ENCODE measurements at places on chromosomes 5 and 9.
A peak's percentile ranks its signal among the peaks of the same experiment; 100 is the strongest.

GRCh38 chr9:78707080-78707479 lies 410.2 kb downstream of the PSAT1 start:
- no peak for DNase-seq

GRCh38 chr9:77877976-77878375 lies 153.6 kb downstream of the GNAQ start:
- no peak for DNase-seq

DNA sequence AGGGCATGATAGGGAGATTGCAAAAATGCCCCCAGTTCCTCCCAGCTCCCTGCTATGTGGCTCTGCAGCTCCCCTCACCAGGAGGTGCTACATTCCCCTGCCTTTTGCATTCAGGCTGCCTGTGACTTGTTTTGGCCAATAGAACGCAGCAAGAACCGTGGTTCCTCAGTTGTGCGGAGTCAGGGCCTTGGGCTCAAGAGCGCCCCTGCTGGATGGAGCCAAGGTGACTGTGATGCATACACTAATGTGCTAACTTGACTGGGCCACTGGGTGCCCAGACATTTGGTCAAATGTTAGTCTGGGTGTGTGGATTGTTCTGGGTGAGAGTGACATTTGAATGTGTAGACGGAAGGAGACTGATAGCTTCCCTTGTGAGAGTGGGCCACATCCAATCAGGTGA lies 123.3 kb upstream of the MVB12B start:
- DNase-seq, result no peak

DNA sequence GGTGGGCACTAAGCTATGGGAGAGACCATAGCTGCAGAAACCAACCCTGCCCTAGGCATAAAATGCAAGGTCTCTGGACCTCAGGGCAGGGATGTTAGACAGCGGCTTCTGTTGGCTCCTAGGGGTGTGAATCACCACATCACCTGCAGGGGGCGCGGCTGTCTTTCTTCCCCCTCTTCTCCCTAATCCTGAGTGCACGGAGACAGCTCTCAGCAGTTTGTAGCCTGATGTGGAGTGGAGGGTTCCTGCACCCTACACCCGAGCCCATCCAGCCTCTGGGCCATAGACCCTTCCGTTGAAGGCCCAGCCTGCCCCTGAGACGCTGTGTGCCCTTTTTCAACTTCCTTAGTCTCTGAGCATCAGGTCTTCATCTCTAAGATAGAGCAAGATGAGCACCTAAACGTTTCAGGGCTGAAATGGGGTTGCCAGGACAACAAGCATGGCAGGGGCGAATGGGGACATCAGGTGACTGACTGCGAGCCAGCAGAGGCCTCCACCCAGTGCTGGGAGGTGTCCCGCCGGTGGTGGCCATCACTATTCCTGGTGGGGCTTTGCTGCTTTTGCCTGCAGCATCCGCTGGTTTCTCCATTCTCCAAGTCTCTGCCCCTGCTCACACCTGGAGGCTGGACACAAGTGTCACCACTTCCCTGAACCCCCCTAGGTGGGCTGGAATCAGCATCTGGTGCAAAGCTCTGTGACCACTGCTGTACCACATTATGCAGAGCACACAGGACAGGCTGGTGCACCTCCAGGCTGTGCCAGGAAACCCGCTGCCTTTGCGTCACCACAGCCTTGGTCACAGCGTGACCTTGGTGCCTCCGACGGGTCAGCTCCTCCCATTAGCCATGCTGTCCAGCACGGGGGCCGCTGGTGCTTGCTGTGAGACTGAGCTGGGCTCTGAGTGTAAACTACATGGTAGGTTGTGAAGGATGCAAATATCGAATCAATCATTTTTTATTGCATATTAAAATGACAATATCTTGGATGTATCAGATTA lies 2.5 kb upstream of the SEC16A start:
- peak; percentile 68 for DNase-seq

GRCh38 chr5:137584262-137584661 lies 85.1 kb upstream of the SPOCK1 start:
- no peak for DNase-seq

DNA sequence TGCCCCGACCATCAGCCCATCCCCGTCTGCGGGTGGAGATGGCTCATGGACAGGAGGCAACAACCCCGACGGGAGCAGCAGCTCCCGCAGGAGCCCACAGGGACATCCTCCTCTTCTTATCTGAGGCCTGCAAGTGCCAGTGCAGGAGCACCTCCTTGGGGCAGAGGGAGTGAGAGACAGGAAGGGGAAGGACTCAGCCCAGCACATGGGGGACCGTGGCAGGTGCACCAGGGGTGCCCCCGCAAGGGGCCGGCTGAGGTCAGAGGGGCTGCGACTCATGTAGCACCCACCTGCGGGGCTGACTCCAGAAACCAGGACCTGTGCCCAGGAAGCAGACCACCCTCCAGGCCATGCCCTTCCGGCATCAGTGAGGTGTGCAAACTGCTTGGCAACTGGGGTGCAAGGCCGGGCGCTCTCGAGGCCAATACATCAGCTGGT lies 259.8 kb upstream of the ADAMTS16 start:
- no peak for DNase-seq

- no peak for DNase-seq
These were observed 62.5 kb upstream of the EPB41L4B start for GRCh38 chr9:109383356-109383755.

- no peak for DNase-seq
These were observed 16.6 kb downstream of the ZNF608 start for GRCh38 chr5:124729720-124730359.

DNA sequence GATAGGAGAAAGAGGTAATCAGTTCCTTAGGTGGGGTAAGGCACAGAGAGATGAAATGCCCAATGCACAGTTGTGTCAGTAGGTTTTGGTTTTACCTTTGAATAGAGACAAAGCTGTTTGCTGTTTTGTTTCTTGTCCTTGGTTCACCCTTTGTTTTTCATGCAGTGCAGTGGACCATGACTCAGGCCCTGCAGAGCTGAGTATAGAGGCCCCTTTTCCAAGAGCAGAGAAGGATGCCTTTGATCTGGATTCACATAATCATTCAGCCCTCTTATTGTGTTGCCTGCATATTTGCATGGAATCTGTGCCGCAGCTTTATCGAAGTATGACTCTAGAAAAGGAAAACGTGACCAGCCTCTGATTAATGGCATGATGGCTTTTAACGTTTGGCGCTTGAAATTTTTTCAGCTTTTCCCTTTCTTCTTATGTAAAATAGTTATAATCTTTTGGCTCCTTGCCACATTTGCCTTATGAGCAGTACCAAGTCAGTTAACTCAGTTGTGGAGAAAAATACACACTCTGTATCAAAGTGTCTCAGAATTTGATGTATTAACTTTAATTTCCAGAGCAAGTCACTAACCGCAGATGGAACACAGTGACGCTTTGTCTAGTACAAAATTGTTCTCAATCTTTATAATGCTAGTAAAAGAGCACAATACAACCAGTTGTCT lies 197.6 kb downstream of the KDM4C start:
- peak; percentile 40 for DNase-seq

DNA sequence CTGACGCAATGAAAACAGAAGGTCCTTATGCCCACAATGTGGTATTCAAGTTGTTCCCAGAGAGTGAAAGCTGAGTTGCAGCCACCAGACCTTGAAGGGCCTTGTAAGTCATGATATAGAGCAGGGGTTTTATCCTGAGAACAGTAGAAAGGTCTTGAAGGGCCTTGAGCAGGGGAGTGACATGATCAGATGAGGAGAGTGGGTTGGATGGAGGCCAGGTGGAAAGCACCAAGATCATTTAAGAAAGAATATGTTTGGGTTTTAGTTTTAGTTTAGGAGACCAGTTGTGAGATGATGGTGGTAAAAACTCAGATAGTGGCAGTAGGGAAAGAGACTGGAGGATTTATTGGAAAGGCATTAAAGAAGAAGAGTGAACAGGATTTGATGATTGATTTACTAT lies 5.9 kb downstream of the ITGA2 start:
- no peak for DNase-seq

DNA sequence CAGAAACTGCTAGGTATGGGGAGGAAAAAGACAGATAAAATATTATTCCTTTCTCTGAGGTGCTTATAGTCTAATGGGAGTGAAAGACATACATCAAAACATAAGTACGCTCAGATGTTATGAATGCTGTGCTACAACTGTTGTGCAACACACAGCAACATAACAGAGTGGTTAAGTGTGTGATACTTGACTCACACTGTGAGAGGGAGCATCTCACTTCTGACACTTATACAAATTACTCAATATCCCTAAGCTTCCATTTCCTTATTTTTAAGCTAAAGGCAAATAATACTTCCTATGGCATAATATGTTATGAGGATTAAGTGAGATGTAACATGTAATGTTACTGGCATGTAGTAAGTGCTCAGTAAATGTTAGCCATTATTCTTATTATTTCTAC lies 110.6 kb upstream of the FER start:
- DNase-seq, result no peak

- DNase-seq, result no peak
These were observed 10.6 kb upstream of the FAM163B start for GRCh38 chr9:133619791-133620190.

- no peak for DNase-seq
These were observed 8.0 kb downstream of the B4GALT1 start for GRCh38 chr9:33158843-33159776.

DNA sequence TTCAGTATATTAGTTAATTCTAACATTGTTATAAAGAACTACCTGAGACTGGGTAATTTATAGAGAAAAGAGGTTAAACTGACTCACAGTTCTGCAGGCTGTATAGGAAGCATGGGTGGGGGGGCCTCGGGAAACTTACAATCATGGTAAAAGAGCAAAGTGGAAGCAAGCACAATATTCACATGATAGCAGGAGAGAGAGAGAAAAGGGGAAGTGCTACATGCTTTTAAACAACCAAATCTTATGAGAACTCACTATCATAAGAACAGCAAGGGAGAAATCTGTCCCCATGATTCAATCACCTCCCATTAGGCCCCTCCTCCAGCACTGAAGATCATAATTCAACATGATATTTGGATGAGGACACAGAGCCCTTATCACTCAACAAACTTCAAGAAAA lies 324.9 kb downstream of the ZNF608 start:
- no peak for DNase-seq

DNA sequence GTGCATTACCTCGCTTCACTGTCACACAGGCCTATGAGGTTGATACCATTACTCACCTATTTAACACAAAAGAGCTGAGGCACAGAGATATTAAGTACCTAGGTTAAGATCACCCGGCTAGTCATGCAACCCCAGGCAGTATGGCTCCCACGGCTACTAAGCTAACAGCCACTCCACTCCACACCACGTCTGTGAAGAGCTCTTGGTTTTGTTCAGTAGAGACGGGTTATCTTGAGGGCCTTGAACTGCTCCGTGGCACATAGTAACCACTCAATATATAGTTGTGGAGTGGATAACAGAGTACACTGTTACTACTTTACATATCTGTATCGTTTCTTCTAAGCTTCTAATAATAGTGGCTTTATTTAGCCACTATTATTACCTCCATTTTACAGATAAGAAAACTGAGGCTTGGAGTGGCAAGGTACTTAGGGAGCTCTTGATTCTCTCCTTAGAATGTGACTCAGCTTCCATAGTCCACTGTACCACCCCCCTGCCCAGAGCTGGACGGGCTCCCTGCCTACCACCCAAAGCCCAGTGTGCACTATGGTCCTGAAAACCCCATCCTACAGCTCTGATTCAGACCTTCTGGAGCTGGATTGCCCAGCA lies 1.0 kb upstream of the CORO2A start:
- no peak for DNase-seq

DNA sequence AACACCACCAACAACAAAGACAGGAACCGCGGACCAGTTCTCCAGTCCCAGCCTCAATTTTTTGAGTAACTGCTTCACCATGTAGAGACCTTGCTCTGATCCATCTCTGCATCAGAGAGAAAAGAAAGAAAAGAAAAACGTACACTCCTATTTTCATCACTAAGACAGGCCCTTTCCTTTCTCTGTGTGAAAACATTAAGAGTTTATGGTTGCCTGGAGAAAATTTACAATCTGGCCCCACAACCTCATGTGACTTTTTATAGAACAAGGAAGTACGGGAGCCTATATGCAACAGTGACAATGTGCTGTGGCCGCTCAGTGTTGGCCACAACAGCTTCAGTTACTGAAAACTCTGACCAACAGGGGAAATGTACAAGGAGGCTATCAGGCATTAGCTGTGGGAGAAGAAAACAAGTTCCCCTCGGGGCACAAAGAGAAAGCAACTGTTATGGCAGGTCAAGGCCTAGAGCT lies 272.9 kb upstream of the PTGER4 start:
- no peak for DNase-seq

- no peak for DNase-seq
These were observed 56.7 kb downstream of the SLC1A1 start for GRCh38 chr9:4547016-4547415.

DNA sequence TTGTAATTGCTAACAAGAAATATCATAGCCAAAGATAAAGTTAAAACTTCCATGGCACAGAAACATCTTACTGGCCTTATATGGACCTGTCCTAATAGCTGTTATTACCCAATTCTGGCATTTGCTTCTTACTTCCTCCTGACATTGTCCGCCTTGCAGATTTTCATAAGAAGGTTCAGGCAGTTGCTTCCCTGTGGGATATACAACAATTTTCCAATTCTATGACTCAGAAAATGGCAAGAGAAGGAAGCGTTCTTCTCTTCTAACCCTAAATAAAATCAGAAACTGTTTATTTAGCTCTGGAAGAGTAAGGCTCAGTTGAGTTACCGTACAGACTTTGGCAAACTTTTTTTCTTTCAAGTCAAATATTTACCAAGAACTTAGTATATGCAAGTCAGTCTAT lies 1.7 kb downstream of the PRKAA1 start:
- DNase-seq, result no peak

DNA sequence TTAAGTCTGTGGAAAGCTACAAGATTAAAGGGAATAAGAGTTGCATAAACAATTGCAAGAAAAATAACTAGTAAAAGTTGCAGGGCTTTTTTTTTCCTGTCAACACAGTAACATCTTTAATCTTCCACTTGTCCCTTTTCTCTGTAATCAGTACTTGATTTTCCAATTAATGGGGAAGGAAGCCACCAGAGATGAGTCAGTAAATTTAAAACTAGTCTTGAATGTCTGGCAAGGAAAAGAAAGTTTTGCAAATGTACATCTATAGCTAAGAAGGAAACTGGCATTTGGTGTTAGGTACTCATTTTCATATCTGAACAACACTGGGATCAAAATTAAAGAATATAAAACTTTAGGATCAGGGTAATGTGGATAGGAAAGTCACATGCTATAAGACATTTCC lies 17.1 kb downstream of the DAP start:
- DNase-seq, result no peak

GRCh38 chr9:16058131-16058549 lies 505.3 kb downstream of the CCDC171 start:
- no peak for DNase-seq

GRCh38 chr5:98443881-98444280 lies 329.6 kb upstream of the RGMB start:
- no peak for DNase-seq

DNA sequence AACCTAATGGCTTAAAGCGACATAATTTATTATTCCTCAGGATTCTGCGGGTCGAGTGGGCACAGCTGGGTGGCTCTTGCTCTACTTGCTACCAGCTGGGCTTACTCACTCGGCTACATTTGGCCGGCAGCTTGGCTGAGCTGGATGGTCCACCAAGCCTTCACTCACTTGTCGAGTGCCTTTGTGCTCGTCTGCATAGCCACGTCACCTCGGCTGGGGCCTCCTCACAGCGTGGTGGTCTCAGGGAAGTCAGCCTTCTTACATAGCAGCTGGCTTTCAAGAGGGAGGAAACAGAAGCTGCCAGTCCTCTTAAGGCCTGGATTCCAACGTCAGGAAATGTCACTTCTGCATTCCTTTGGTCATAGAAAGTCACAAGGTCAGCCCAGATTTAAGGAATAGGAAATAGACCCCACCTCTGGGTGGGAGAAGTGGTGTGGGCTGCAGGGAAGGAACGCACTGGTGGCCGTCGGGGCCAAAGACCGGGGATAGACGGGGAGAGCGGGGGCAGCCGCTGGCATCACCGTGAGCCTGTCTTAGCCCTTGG lies 75.1 kb upstream of the RUFY1 start:
- no peak for DNase-seq
